Transverse colon (tissue), 4 donors: ENCODE measurements at places on chromosomes 5 and 9.

GRCh38 chr5:43661102-43661501 is 58.1 kb downstream of the NNT start:
- peaks cover 19% of the 10 kb centered on the region for H3K4me1 ChIP-seq
- H3K4me3 ChIP-seq = no peak overlapping the region
- no peaks in the 10 kb centered on the region for H3K27me3 ChIP-seq
- H3K27ac ChIP-seq = no peak overlapping the region

GRCh38 chr9:11758016-11758415 is 935.2 kb upstream of the TYRP1 start:
- DNase-seq = no peak
- H3K27ac ChIP-seq = no peak overlapping the region
- H3K27me3 ChIP-seq = no peaks in the 10 kb centered on the region
- no peaks in the 10 kb centered on the region for H3K4me1 ChIP-seq
- H3K36me3 ChIP-seq = no peaks in the 10 kb centered on the region

DNA sequence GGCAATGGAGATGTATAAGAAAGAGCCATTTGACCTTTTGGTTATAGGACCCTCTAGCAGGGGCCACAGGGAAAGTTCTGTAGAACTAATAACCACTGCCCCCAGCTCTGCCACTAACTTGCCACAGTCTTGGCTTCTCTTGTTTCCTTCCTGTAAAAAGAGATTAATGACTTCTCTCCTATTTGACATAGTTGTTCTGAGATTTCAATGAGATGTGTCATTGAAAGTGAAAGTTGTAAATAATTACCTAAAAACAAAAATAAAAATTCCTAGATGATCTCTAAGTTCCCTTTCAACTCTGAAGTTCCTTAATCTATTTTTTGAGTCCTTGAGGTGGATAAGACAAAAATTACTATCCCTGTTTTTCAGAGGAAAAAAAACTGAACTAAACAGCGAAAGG is 1.4 kb upstream of the KIF12 start:
- no peak for DNase-seq
- H3K36me3 ChIP-seq = no peaks in the 10 kb centered on the region
- H3K27me3 ChIP-seq = peaks cover 24% of the 10 kb centered on the region
- H3K4me3 ChIP-seq = no peak overlapping the region
- H3K27ac ChIP-seq = no peak overlapping the region
- peaks cover 18% of the 10 kb centered on the region for H3K4me1 ChIP-seq

GRCh38 chr5:174801798-174802197 is 77.4 kb downstream of the MSX2 start:
- peaks cover 1% of the 10 kb centered on the region for H3K27me3 ChIP-seq
- no peaks in the 10 kb centered on the region for H3K36me3 ChIP-seq
- no peaks in the 10 kb centered on the region for H3K4me1 ChIP-seq
- H3K27ac ChIP-seq = no peak overlapping the region
- no peak overlapping the region for H3K4me3 ChIP-seq

GRCh38 chr5:6394429-6395101 is 16.2 kb upstream of the MED10 start:
- H3K4me3 ChIP-seq = no peak overlapping the region
- DNase-seq = no peak
- H3K36me3 ChIP-seq = no peaks in the 10 kb centered on the region
- no peak overlapping the region for H3K27ac ChIP-seq
- no peaks in the 10 kb centered on the region for H3K27me3 ChIP-seq

DNA sequence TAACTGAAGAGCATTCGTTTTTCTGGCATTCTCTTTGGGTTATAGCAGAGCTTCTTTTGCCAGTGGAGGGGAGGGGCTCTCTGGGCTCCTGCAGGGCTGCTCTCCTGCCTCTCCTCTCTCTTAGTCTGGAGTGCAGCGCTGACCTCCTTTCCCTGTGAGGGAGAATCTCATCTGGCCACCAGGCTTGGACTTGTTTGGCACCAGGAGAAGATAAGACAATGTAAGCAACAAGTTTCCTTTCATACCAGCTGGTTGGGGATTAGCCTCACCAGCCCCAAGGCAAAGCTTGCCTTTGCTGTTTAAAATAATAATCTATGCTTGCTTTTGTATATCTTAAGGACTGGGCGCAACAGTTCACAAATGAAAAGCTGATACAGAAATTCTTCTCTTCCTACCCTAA is 196.4 kb downstream of the TLE4 start:
- no peaks in the 10 kb centered on the region for H3K27me3 ChIP-seq
- no peaks in the 10 kb centered on the region for H3K36me3 ChIP-seq
- H3K27ac ChIP-seq = no peak overlapping the region
- no peak for DNase-seq
- no peak overlapping the region for H3K4me3 ChIP-seq
- H3K4me1 ChIP-seq = no peaks in the 10 kb centered on the region

DNA sequence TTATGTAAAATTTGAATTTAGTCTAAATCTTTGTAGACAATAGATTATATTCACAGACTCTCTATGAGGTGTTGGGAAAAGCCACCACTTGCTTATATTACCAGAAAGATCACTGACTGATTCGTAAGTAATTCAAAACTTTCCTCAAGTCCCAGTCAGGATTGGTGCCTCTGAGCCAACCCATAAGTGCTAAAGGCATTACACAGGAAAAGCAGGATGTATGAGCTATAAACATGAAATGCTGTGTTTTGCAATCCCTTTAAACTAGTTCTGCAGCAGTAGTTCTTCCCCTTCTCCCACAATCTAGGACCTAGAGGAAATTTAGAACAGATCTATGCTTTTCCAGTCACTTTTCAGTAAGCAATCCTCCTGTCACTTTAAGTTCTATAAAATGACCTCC is 48.0 kb downstream of the SHLD3 start:
- no peak for DNase-seq
- H3K4me3 ChIP-seq = no peak overlapping the region
- H3K36me3 ChIP-seq = no peaks in the 10 kb centered on the region
- no peak overlapping the region for H3K27ac ChIP-seq
- no peaks in the 10 kb centered on the region for H3K4me1 ChIP-seq
- no peaks in the 10 kb centered on the region for H3K27me3 ChIP-seq

DNA sequence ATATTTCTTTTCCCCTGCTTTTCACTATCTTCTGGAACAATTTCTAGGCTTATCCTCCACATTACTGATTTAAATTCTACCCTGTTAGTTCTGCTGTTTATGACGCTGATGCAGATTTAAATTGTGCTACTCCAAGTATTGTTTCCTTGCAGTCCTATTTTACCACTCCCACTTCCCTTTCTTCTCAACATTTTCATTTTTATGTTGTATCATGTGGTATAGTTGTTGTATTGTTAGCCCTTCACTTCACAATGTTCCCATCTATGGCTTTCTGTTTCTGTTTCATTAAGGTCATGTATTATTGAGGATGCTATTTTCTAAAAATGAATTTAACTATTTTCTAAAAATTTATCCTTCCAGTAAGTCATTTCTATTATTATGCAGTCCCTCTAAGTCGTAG is 254.4 kb downstream of the NDUFS4 start:
- DNase-seq = no peak
- no peak overlapping the region for H3K4me3 ChIP-seq
- H3K36me3 ChIP-seq = no peaks in the 10 kb centered on the region
- no peak overlapping the region for H3K27ac ChIP-seq

- no peak overlapping the region for H3K27ac ChIP-seq
- no peak overlapping the region for H3K4me3 ChIP-seq
- no peak for DNase-seq
- H3K4me1 ChIP-seq = no peaks in the 10 kb centered on the region
- H3K27me3 ChIP-seq = no peaks in the 10 kb centered on the region
- H3K36me3 ChIP-seq = no peaks in the 10 kb centered on the region
Observed at GRCh38 chr9:107856633-107857032, 367.1 kb upstream of the KLF4 start.

DNA sequence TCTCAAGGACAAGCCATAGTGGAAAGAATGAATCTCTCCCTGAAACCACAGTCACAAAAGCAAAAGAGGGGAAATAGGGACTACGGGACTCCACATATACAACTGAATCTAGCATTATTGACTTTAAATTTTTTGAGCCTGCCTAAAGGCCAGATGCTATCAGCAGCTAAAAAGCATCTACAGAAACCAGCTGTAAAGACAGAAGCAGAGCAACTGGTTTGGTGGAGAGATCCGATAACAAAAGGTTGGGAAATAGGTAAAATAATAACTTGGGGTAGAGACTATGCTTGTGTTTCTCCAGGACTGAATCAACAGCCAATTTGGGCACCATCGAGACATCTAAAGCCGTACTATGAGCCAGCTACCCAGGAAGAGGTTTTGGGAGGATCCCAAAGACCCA is 281.2 kb downstream of the CDH18 start:
- H3K4me3 ChIP-seq = no peak overlapping the region
- DNase-seq = no peak
- no peaks in the 10 kb centered on the region for H3K36me3 ChIP-seq
- no peak overlapping the region for H3K27ac ChIP-seq
- H3K27me3 ChIP-seq = no peaks in the 10 kb centered on the region

GRCh38 chr5:180099733-180100611 is 28.4 kb upstream of the RNF130 start:
- no peak for DNase-seq
- no peak overlapping the region for H3K27ac ChIP-seq
- no peaks in the 10 kb centered on the region for H3K36me3 ChIP-seq
- no peaks in the 10 kb centered on the region for H3K4me1 ChIP-seq
- H3K27me3 ChIP-seq = no peaks in the 10 kb centered on the region

GRCh38 chr9:5817862-5818261 is 15.1 kb downstream of the ERMP1 start:
- H3K4me3 ChIP-seq = no peak overlapping the region
- no peaks in the 10 kb centered on the region for H3K27me3 ChIP-seq
- peaks cover 3% of the 10 kb centered on the region for H3K36me3 ChIP-seq

- H3K27me3 ChIP-seq = no peaks in the 10 kb centered on the region
- H3K4me1 ChIP-seq = no peaks in the 10 kb centered on the region
- no peaks in the 10 kb centered on the region for H3K36me3 ChIP-seq
- H3K27ac ChIP-seq = no peak overlapping the region
Observed at GRCh38 chr5:166767858-166768257, 1523.6 kb upstream of the WWC1 start.

GRCh38 chr5:24831989-24832388 is 187.2 kb upstream of the CDH10 start:
- H3K36me3 ChIP-seq = no peaks in the 10 kb centered on the region
- no peak overlapping the region for H3K27ac ChIP-seq
- no peak for DNase-seq

DNA sequence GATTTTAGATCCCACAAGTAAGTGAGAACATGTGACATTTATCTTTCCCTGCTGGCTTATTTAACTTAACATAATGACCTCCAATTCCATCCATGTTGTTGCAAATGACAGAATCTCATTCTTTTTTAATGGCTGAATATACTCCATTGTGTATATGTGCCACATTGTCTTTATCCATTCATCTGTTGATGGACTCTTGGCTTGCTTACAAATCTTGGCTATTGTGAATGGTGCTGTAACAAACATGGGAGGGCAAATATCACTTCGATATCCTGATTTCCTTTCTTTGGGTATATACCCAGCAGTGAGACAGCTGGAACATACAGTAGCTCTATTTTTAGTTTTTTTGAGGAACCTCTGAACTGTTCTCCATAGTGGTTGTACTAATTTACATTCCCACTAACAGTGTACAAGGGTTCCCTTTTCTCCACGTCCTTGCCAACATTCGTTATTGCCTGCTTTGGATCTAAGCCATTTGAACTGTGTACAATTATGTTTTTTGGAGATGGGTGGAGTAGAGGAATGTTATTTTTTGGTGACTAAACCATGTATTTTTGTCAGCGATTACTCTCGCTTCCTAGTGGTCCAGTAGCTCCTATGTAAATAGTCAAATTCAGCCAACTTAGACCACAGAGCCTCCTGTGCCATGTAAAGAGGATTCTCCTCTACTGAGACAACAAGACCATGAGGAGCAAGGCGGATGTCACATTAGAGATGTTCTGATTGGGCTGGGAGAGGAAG is 60.6 kb downstream of the TNFSF15 start:
- no peak overlapping the region for H3K27ac ChIP-seq
- H3K27me3 ChIP-seq = no peaks in the 10 kb centered on the region
- H3K4me3 ChIP-seq = no peak overlapping the region
- H3K36me3 ChIP-seq = no peaks in the 10 kb centered on the region

DNA sequence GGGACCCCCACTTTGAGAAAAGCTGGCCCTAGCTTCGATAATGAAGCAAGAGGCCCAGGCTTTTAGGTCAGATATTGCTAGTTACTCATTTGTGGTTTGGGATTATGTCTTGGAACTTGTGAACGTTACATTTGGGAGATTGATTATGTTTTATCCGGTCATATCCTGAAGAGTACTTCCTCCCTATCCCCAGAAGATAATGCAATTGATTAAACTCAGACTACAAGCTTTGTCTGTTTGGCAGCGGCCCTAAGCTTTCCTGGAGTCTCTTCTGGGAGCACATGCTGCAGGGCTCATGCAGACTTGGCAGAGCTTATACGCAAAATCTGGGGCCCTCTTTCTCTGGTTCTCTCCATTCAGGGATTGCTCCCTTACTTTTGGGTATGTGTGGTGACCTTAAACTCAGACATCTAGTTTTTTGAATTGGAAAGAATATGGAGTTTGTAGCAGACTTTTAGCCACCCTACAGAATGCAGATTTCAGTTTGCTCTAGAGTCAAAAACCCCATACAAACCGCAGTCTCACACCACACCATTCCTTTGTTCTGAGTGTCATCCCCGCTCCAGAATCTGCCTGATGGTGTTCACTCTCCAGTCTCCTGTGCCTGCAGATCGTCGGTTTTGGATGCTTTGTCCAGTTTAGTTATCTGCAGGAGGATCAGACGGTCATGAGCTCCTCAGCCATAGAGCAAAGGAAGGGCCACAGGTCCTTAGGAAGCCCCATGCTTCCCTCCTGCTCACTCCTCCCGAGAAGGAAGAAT is 449.5 kb upstream of the TRPC7 start:
- no peaks in the 10 kb centered on the region for H3K4me1 ChIP-seq
- no peak overlapping the region for H3K4me3 ChIP-seq
- H3K27ac ChIP-seq = no peak overlapping the region
- no peak for DNase-seq
- H3K36me3 ChIP-seq = no peaks in the 10 kb centered on the region
- H3K27me3 ChIP-seq = no peaks in the 10 kb centered on the region

DNA sequence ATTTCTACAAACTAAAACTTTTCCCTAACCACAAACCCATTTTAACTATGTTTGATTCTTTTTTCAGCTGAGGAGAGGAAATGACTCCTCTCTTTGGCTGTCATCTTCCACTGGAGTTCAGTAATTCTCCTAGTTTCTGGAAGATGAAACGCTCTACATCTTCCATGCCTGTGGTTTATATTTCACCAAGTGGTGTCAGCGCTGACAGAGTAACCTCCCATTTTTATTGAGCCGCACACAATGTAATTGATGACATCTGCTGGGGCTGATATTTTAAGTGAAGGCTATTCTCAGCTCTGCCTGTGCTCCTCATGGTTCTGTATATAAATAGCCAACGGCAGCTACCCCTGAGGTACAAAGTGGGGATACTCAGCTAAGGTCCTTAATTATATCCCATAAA is 234.6 kb downstream of the SPOCK1 start:
- DNase-seq = no peak
- H3K4me1 ChIP-seq = no peaks in the 10 kb centered on the region
- no peaks in the 10 kb centered on the region for H3K27me3 ChIP-seq
